Cerebellar cortex (tissue), 1 donor: ENCODE measurements at places on chromosomes 5 and 9.

GRCh38 chr9:107279086-107279485 is 4.0 kb upstream of the RAD23B start:
- DNase-seq: no peak

DNA sequence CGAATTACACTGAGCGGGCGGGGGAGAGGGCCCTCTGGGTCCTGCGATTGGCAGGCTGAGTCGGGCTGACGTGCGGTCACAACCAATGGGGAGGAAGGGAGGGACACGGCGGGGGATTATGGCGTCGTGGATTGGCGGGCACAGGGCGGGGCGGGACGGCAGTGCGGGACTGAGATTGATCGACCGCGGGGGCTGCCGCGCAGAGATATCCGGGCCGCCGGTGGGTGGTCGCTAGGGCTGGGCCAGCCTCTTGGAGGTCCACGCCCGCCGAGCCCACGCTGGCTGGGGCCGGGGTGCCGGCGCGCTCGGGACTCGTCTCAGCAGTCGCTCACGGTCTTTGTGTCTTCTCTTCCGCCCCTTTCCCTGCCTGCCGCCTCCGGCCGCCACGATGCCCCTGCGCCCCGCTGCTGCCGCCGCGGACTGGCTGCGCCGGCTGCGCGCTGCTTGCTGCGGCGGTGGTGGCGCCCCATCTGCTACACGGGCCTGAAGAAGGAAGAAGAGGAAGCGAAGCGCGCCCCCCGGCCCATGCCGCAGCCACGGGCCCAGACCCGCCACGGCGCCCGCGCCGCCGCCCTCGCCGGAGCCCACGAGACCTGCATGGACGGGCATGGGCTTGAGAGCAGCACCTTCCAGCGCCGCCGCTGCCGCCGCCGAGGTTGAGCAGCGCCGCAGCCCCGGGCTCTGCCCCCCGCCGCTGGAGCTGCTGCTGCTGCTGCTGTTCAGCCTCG is at the start of gene RGMB:
Gene RGMB, plus strand, starts transcription at position 200 of the 728 bp plus-strand sequence. Its CDS starts 408 bp downstream, at position 608.
- peak; percentile 99 for DNase-seq

DNA sequence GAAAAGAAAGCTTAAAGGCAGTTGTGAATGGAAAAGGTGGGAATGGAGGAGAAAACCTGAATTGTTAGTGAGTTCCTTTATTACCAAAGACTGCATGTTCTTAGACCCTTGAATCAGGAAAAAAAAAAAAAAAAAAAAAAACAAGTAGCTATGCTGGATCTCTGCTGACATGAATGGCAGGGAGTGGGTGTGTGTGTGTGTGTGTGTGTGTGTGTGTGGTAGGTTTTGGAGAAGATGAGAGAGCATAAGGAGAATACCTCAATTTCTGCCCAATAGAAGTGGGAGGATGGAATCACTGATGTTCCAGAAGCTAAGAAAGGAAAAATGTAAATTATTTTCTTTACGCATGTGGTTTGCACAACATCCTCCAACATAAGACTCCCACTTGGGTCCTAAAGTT is 25.5 kb upstream of the NR4A3 start:
- DNase-seq: no peak

DNA sequence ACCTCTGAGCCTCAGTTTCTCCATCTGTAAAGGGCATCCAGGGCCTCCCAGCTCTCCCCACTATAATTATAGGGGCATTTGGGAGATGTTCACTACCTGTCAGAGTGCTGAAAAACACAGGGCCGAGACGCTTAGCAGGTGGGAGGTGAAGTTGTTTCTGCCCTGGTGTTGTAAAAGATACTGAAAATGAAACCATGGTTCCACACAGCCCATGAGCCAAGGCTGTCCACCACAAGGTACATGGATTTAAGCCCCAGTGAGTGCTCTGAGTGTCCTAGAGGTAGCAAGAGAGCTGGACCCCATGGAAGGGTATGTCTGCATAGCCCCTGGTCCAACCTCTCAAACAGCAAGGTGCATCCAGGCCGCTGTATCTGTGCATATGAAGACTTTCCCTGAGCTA is 137.5 kb downstream of the C5orf15 start:
- no peak for DNase-seq

GRCh38 chr9:70829591-70830265 is 291.7 kb downstream of the TRPM3 start:
- no peak for DNase-seq

DNA sequence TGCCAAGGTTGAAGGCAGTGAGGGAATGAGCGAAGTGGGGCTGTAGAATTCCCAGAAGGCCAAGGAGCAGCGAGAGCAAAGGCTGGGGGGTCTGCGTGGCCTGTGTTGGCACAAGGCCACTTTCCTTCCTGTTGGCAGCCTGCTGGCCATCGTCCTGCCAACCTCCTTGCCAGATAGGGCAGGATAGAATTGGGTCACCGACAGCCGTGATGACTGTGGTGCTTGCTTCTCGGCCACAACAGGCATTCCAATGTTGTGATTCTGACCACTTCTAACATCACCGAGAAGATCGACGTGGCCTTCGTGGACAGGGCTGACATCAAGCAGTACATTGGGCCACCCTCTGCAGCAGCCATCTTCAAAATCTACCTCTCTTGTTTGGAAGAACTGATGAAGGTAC is 18.9 kb downstream of the TRIP13 start:
- DNase-seq: peak; percentile 31

GRCh38 chr5:122354293-122354692 is 42.3 kb downstream of the SNCAIP start:
- DNase-seq: no peak

GRCh38 chr9:5577225-5577624 is 51.7 kb upstream of the RIC1 start:
- no peak for DNase-seq

GRCh38 chr5:115428676-115429075 is 115.9 kb downstream of the FEM1C start:
- DNase-seq: peak; percentile 80

- DNase-seq: no peak
Observed at GRCh38 chr9:21174671-21175070, 8.2 kb upstream of the IFNA21 start.

DNA sequence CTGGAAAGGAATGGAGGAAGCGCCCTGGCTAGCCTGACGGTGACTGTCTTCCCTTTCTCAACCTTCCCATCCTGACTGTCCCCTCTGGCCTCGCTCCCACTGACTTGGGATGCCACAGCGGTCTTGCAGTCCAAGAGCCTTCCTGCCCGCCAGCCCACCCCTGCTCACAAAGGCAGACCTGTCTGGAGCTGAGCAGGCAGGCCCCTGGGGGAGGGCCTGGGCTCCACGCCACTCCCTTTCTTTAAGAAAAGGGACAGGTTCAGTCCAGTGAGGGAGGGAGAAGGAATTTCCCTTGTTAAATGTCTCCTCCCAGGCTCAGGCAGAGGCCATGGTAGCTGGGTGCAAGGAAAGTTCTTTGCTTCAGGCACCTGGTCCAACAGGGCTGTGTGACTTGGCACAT is 18.1 kb downstream of the FGF1 start:
- DNase-seq: no peak

GRCh38 chr9:94734054-94734754 is 7.7 kb downstream of the AOPEP start:
- no peak for DNase-seq

DNA sequence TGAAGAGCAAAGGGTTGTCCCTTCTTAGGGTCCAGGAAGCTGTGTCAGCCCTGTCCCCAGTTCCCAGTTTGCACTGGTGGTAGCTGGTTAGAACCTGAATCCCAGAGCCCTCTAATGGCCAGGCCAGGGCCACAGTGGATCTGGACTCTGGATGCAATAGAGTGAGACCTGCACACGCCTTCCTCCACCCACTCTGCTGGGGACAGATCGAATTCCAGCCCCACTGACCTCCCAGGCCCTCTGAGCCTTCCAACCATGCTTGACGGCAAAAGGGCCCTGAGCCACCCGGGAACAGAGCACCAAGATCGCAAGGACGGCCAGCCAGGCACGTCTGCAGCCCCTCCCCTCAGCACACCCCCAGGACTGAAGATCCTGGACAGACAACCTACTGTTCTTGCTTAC is 23.7 kb downstream of the NAIF1 start:
- peak; percentile 22 for DNase-seq

- DNase-seq: no peak
Observed at GRCh38 chr5:160293901-160294561, 18.3 kb downstream of the CCNJL start.

DNA sequence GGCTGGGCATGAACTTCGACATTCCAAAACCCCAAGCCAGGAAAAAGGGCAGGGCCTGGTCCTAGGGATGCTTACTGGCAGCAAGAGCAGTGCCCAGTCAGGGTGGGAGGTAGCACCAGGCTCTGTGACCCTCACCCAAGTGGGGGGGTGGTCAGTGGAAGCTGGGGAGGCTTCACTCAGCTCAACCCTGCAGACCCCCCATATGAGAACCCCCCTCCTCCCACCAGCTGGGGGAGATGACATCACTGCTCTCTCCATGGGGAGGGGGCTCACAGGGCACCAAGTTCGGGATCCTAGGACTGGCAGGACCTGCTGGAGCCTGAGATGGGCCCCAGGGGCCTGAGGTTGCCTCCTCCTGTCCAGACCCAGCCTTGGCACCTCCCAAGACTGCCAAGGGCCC is 4.7 kb downstream of the DNLZ start:
- DNase-seq: no peak

DNA sequence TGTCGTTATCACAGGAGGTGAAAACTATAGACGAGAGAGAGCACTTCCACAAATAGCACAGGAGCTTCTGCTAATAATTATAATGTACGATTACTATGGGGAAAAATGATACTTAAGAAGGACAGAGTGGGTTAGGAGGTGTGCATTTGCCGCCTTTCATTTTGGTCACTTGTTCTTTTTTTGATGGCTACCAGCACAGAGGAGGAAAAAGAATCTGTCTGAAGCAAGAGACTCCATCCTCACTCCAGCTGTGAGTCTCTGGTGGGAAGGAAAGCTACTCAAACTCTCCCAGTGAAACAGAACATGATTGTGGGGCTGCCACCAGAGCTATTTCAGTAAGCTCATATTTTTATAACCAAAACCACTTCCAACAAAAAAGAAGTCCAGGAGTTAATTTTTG is 270.4 kb upstream of the TMEM161B start:
- no peak for DNase-seq

GRCh38 chr9:129340427-129341170 is 162.5 kb upstream of the IER5L start:
- DNase-seq: no peak

- no peak for DNase-seq
Observed at GRCh38 chr9:113471143-113471542, 7.6 kb downstream of the RGS3 start.

- no peak for DNase-seq
Observed at GRCh38 chr9:131278702-131279111, 2.4 kb upstream of the FAM78A start.

DNA sequence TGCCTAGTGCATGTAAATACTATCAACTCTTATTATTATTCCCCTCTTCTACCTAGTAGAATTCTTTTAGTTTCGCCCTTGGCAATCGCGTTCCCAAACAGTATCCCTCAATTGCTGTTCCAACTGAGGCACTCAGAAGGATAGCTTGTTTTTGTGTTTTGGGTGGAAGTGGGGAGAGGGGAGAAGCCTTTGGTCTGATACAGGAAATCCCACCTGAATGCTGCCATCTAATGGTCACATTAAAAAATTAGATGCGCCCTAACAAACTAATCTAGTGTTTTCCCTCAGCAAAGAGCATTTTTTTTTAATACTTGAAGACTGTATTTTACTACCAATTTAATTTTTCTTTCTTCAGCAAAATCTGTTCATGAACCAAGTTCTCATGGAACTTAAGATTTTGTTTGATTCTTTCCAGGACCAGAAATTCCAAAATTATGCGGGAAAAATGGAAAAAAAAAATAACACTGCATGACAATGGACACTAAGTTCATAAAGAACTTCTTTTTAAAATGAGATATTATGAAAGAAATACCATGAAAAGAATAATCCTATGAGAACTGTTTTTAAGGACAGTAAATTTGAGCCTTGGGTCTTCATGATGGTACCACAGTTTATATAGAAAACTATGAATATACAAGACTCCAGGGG is 22.2 kb upstream of the GLDC start:
- peak; percentile 55 for DNase-seq

- no peak for DNase-seq
Observed at GRCh38 chr5:53355316-53355715, 125.1 kb upstream of the FST start.

GRCh38 chr5:128101676-128102075 is 18.1 kb downstream of the SLC12A2 start:
- DNase-seq: no peak

- DNase-seq: no peak
Observed at GRCh38 chr5:124134941-124135340, 611.5 kb downstream of the ZNF608 start.

GRCh38 chr5:150627731-150628545 is 12.5 kb upstream of the SYNPO start:
- no peak for DNase-seq
